ENCODE measurements at places on chromosomes 2 and 18.

DNA sequence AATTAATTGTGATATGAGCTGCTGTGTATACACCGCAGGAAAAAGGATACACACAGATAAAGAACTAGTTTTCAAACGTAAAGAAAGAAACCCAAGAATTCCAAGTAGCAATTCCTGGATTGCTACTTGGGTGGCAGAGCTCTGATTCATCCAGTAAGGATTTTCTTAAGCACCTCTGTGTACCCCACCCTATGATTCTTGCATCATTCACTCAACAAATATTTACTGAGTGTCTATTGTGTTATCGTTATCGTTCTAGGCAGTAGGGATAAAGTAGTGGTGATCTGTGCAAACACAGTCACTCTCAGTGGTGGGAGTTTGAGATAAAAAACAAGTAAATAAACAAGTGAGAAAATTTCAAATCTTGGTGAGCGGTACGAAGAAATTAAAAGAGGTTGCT, 4.9 kb upstream of the TMEM200C start:
- DNase-seq: no peak

GRCh38 chr2:179273461-179273962, 8.9 kb upstream of the SESTD1 start:
- DNase-seq: no peak

DNA sequence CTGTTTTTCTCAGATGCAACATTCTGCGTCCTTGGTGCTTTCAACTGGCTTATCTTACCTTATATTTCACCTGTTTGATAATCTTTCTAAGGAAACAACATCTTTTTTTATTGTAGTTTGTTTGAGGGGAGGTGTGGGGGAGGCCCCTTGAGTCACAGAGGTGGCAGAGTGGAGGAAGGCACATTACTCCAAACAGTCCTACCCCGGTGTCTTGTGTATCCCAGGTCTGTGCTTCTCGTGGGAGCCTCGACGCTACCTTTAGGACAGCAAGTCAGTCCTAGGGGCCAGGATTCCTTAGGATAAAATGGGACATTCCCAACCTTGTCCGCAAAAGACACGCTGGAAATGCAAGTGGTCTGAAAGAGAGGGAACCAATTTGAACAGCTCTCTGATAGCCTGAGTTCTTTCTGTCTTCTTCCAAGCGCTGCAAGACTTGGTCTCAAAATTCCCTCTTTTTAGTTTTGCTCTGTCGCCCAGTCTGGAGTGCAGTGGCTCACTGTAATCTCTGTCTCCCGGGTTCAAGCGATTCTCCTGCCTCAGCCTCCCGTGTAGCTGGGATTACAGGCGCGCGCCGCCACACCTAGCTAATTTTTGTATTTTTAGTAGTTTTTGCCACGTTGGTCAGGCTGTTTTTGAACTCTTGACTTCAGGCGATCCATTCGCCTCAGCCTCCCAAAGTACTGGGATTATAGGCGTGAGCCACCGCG, 4.0 kb downstream of the GATA6 start:
- DNase-seq: no peak

DNA sequence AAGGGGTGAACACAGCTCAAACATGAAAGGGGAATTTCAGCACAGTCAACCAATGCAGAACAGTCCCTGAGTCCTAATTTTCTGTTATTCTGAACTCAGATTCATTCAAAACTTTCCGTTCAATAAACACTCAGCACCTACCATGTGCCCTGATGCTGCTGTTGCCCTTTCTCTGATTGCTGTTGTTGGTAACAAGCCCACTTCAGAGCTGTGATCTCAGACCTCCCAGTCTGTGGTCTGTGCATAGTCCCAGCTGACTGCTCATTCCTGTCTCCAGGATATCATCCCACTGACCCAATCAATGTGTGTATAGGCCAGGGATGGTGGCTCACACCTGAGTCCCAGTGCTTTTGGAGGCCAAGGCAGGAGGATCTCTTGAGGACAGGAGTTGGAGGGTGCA, 82.7 kb upstream of the SLC35G4 start:
- DNase-seq: no peak

- no peak for DNase-seq
Measured at GRCh38 chr2:54572262-54572635, 116.1 kb downstream of the SPTBN1 start.

DNA sequence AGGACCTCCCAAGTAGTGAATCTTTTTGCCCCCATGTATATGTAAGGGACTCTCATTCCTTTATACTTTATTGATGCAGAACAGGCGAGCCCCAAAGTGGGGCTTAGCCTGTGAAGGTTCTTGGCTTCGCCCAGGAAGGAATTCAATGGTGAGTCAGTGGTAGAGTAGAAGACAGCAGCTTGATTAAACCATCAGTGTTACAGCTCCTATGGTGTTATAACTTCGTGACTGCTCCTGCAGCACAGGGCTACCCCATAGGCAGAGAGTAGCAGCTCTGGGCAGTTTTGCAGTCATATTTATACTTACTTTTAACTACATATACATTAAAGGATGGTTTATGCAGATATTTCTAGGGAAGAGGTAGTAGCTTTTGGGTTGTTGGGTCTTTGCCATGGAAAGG, 11.0 kb downstream of the FAM171B start:
- DNase-seq: no peak

GRCh38 chr2:375270-375955, 87.5 kb upstream of the ALKAL2 start:
- DNase-seq: no peak

- DNase-seq: no peak
Measured at GRCh38 chr18:48688961-48689360, 150.1 kb downstream of the CTIF start.

DNA sequence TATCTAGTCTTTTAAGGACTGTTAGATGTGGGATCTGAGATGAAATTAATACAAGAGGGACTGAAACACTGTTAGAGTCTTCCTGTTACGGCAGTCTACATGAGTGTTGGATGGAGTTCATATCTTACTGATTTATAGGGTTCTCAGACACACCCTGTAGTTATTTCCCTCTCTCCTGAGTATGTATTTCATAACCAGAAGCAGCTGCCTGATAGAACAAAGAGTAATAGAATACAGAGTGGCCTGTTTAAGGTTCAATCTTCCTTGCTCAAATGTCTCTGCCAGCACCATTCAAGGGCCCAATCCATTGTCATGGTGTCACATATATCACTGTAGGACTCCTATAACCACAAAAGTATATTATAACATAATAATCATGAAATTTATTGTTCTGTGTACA, 1229.1 kb upstream of the ACVR2A start:
- no peak for DNase-seq

- no peak for DNase-seq
Measured at GRCh38 chr2:205754285-205754923, 72.1 kb downstream of the NRP2 start.

GRCh38 chr2:65054749-65055421, 1.3 kb upstream of the CEP68 start:
- no peak for DNase-seq

- peak; percentile 10 for DNase-seq
Measured at GRCh38 chr2:14654835-14655282, 22.3 kb downstream of the LRATD1 start.

DNA sequence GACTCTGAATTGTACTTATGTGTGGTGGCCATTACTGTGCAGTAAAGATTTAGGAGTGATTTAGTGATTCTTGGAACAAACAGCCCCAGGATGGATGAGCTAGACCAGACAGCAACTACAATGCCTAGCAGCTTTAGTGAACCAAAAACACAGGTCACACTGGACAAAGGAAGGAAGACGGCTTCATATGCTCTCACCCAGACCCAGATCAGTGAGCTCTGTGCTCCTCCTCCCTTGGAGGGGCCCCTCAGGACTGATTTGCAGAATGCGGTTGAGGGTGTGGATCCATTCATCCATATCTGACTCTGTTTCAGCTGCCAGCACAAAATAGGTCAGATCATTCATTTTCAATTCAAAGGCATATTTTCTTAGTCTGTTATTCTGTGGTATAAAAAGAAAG, 159.7 kb upstream of the CCDC195 start:
- DNase-seq: no peak

GRCh38 chr2:200380091-200380561, 73.6 kb downstream of the SPATS2L start:
- no peak for DNase-seq

- DNase-seq: no peak
Measured at GRCh38 chr2:108620656-108621055, 86.4 kb downstream of the LIMS1 start.

DNA sequence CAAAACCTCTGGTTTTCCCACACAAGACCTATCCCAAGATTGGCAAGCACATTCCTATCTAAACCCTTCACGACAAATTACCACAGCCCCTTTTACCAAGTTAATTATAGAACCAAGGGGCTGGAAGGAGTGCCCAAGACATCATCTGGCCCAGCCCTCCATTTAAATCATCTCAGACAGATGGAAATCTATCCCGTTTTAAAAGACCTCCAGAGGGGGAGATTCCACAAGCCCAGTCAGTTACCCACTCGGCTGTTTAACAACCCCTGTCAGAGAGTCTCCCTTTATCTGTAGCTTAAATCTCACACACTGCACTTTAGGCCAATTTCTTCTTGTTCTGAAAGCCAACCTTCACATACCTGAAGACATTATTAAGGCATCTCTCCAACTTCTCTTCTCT, 179.1 kb upstream of the MEIS1 start:
- no peak for DNase-seq

DNA sequence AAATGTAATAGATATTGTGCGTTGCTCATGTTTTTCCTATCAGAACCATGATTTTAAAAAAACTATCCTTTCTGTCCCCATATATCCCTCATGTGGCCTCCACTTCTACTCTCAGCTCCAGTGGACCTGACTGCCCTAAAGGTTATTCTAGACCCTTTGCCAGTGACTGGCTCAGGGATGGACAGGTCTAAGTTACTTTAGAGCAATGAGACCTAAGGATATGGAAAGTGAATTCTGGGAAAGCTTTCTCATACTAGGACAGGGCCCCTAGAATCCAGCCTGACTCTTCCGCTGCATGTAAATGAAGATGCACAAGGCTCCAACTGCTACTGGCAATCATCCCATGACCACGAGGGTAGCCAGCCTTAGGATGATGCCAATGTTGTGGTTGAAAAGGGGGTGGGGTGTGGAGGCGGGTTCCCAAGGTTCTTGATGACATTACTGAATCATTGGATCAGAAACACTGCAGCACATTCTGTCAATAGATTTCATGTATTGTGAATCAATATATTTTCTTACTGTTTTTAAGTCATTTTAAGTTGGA, 21.3 kb downstream of the C2orf69 start:
- DNase-seq: no peak

DNA sequence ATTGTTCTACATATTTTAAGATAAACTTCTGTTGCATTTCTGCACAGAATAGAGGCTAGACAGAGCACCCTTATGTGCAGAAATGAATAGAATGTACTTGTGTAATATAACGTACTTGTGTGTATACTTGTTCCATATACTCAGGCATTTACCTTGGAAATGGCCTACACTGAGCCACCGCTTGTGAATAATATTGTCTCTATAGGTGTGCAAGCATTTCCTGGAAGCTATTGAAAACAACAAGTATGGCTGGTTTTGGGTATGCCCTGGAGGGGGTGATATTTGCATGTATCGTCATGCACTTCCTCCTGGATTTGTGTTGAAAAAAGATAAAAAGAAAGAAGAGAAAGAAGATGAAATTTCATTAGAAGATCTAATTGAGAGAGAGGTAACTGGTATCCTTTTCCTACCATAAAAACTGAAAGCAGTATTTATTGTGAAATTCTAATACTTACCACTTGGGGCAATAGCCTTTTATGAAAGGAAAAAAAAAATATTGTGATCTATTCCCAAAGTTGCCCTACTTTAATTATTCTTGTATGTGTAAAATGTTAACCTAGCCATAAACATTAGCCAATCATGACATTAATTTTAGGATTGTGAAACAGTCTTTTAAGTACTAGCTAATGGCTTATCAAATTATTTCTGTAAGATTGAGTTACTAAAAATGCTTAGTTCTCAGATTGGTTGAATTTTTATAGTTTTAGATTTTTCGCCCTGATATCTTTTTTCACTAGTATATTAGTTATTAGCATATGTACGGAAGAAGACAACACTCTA, 18.0 kb downstream of the ZC3H15 start:
- no peak for DNase-seq

DNA sequence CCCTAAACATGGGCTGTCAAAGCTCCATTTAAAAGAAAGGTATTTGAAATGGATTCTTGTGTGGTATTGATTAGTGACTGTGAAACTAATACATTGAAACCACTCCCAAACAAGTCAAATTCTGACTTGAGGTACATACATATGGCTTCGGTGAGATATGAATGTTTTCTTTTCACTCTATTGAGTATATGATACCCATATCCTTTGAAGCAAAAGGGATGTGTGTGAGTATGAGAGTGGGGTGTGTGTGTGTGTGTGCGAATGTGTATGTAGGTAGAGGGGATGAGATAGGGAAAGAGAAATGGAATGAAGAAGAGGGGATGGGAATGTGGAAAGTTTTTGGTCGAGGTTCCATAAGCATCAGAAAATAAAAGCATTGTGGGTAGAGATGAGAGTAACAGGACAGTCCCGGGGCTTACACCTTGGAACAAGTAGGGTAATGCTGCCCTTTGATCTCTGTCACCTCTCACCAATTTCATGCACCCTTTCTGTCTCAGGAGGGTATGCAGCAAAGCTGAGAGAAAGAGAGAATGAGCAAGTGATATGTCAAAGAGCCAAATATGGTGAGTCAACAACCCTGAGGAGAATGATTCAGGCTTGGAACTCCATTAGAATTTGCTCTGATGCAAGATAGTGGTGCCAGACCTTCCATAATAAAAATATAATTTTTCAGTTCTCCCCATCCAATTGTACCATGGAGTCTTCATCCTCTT, 64.0 kb upstream of the ZEB2 start:
- DNase-seq: no peak

DNA sequence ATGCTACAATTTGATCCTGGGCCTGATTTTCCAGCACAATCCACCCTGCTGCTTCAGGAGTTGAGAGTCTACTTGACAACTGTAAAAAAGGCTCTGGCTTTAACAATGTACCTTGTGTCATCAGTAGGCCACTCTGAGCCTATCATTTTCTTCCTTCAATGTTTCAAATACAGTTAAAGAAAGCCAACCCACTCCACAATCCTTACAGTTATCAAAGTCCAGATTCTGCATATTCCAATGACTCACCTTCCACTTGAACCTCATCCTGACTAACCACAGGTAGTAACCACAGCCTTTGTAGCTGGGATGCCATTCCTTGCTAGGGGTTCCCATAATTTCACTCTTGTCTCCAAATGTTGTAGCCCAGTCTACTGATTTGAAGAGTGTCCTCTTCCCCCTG, 35.5 kb upstream of the AQP4 start:
- no peak for DNase-seq

- DNase-seq: no peak
Measured at GRCh38 chr2:119265693-119266066, 42.0 kb downstream of the STEAP3 start.
